ENCODE measurements at places on chromosomes 13 and 19. TPM values are rescaled to one million over a fixed set of nuclear protein-coding genes. Genes with fewer than 3 reads are reported as not detected.

DNA sequence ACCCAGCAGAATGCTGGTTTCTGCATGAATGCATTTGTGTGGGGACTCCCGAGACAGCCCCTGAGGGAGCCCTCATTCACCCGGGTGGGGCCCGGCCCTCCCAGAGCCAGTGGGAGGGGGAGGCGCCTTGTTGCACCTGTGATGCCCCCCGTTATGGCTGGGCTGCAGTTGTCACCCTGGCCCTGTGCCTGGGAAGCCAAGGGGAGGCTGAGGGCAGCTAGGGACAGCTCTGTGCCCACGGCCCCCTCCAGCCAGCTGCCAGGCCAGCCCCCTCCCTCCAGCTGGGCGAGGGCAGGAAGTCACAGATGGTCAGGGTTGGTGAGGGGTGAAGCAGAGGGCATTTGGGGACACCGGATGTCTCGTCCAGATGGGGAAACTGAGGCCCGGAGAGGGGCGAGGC lies 26.1 kb downstream of the NFIC start:
- DNase-seq, result no peak

- DNase-seq, result no peak
Measured at GRCh38 chr13:110306960-110307766, at the start of the genes COL4A1 and COL4A2. COL4A1 (minus strand) TSS chr13:110307157; CDS start chr13:110307027, 130 bp downstream. COL4A2 (plus strand) TSS chr13:110307284; CDS start chr13:110307904, 620 bp downstream.

GRCh38 chr13:84136582-84136981 lies 254.3 kb upstream of the SLITRK1 start:
- no peak for DNase-seq

GRCh38 chr13:106117035-106117434 lies 418.4 kb downstream of the EFNB2 start:
- no peak for DNase-seq

- no peak for DNase-seq
Measured at GRCh38 chr19:43524922-43525835, 1.8 kb downstream of the ETHE1 start.

DNA sequence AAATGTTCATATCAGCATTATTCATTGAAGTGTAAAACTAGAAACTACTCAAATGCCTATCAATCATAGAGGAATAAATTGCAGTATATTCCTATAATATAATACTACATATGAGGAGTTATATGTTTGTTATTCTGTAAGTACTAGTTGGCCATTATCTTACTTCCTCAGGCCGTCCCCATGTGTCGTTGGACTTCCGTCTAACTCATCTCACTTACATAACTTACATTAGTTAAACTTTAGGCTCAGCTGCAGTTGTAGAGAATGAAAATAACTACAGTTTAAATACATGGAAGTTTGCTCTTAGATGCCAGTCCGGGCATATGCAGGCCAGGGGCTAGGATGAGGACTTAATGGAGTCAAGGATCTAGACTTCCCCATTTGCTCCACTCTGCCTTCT lies 8.6 kb upstream of the EPSTI1 start:
- DNase-seq, result no peak

GRCh38 chr19:54169149-54169740 lies 3.7 kb downstream of the TMC4 start:
- DNase-seq, result no peak

DNA sequence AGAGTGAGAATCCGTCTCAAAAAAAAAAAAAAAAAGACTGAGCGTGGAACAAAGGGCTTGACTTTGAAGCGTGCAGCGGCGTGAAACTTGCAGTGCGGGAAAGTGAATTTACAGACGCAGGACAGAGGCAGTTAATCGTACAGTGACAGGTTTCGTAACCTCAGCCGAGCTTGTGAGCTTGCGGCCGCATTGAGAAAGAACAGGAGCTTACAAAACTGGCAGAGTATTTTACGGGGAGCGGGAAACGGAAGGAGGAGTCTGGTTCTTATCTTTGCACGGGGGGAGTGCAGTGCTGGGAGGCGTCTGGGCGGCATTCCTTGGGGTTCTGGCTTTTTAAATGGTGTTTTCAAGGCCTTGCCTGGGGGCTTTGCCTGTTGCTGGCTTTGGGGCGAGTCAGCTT lies 6.0 kb upstream of the BSG start:
- DNase-seq, result no peak

- DNase-seq, result no peak
Measured at GRCh38 chr13:89372193-89372592, 1701.0 kb downstream of the SLITRK5 start.

DNA sequence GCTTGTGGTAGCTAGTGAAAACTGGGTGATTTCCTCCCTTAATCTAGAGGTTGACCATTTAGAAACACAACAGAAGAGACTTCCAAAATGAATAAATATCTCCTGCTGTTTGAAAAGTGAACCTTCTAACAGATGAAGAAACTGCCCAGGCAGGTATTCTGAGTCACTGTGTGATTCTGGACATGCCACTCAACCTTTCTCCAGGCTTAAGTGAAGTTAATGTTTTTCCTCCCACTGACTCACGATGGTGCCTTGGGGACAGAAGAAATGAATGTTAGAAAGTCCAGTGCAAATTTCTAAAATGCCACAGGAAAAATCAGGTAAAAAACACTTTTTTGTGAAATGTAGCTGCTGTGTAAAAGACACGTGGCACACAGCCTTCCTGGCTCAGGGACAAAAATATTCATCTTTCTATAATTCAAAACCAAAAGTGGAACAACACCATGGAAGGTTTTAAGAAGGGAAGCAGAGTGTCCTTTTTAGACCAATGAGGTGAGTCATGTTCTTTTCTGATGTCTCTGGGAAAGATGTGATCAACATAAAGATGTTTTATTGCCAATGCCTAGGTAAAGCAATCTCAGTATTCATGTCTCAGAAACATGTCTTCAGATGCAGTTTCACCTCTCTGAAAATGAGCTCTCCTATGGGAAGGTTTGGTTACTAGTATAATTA lies 9.1 kb downstream of the UBE2L5 start:
- DNase-seq, result no peak

GRCh38 chr13:30149248-30149647 lies 158.1 kb downstream of the KATNAL1 start:
- no peak for DNase-seq

DNA sequence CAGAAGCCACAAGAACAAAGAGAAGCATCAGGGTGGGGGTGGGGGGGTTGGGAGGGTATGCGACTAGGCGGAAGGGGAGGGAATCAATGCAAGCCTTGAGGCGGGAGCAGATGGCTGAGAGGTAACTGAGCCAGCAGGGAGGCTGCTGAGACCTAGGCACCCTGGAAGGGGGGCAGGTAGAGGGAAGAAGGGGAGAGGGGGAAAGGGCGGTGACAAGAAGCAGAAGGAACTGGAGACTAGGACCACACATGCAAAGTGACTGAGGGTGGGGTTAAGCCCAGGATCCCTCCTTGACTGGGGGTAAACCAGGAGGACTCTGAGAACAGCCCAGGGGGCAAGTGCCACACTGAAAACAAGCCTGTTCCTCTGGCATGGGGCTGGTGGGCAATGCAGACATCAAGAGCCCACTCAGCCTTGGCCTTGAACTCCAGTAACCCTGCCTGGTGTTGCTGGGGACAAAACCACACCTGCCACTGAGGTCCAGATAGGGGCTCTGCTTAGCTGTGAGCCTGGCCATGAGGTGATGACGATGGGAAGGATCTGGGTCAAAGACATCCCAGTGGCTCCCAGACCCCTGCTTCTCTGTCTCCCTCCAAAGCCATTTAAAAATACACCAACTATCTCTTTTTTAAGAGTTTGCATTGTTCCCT lies 20.3 kb downstream of the OPA3 start:
- DNase-seq, result peak; percentile 60

- DNase-seq, result peak; percentile 38
Measured at GRCh38 chr19:36113894-36114720, 568 bp downstream of the POLR2I start.

DNA sequence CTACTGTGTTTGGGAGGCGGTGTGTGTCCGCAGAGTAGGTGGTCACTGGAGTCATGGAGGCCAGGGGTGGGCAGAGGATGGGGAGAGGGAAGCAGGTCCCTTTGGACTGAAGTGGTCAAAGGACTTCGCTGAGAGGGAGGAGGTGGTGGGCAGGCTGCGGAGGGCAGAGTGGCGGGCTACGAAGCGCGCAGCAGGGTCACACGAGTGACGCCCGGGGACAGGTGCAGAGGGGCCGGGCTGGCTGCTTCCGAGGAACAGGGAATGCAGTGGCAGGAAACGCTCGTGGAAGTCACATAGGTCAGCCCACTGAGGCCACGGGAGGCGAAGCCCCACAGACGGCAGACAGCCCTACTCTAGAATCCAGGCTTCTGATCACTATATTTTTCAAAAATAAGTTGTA lies 111.5 kb downstream of the URI1 start:
- DNase-seq, result no peak

GRCh38 chr13:30022796-30023195 lies 172.4 kb upstream of the UBL3 start:
- DNase-seq, result no peak

- no peak for DNase-seq
Measured at GRCh38 chr19:8206147-8207087, 2.8 kb upstream of the CERS4 start.

GRCh38 chr19:38852231-38853044 lies 2.7 kb upstream of the HNRNPL start:
- DNase-seq, result peak; percentile 80

DNA sequence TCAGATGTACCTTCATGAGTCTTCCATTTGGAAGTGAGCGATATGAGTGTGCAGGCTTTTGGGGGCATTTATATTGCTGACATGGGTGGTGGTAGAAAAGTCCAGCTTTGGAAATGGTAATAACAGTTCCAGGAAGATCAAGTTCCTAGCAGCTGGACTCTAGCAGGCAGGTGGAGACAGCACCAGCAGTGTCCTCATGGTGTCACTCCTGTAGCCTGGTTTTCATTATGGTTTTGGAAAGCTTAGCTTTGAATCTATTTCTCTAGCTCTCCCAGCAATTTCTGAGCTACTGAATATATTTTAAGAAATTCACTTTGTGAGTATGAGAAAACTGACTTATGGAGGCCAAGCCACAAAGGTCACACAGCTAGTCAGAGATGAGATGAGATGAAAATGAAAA lies 523.2 kb upstream of the HTR2A start:
- DNase-seq, result no peak

GRCh38 chr13:55160867-55161266 lies 1979.9 kb upstream of the PRR20A start:
- DNase-seq, result no peak

Gene ATP7B
- total RNA-seq, result 0.40 TPM

Gene LILRA5
- not detected for total RNA-seq

Gene RFPL4AL1
- total RNA-seq, result not detected

Gene CKM
- total RNA-seq, result not detected

Gene HPN
- total RNA-seq, result not detected

Gene SUGT1
- total RNA-seq, result 55.7 TPM

Gene GNG8
- not detected for total RNA-seq

Gene GPR18
- 15.1 TPM for total RNA-seq

All from OCI-LY7 (cell line).